ENCODE measurements at places on chromosomes 13 and 19.

- no peak for DNase-seq
Observed at GRCh38 chr13:47146136-47146535, 249.3 kb upstream of the HTR2A start.

DNA sequence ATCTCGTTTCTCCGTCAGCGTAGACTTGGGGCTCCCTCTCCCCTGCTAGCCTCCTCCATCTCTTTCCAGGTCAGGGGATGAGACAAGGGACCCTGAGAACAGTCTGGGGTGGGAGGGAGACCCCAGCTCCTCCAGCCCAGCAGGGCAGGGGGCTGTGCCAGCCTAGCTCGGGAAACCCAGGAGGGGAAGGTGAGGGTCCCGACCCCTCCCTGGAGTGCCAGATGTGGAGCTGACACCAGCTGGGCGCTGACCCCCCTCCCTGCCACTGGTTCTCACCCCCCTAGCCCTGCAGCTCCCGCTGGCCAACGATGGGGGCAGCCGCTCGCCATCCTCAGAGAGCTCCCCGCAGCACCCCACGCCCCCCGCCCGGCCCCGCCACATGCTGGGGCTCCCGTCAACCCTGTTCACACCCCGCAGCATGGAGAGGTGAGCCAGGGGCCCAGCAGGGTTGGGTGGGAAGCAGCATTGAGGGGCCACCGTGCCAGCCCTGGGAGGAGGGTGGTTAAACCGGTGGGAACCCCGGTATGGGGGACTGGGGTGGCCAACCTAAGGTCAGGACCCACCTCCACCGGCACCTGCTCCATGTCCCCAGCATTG, 5.1 kb upstream of the TGFBR3L start:
- no peak for DNase-seq

DNA sequence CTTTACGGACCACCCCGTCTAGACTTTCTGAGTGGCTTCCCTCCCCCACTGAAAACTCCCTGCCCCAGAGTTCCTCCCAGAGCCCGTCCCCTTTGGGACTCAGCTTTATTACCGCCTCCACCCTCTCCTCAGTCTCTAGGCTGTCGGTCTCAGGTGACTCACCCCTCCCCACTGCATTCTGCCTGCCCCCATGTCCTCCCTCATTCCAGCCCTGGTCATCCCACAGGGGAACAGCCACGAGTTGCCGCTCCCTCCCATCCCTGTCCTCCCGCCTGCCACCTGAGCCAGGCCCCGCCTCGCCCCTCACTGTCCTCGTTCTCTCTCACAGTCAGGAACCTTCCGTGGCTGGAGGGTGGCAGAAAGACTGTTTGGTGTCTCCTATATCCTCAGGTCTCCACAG, 57.3 kb downstream of the SMARCA4 start:
- DNase-seq: no peak

DNA sequence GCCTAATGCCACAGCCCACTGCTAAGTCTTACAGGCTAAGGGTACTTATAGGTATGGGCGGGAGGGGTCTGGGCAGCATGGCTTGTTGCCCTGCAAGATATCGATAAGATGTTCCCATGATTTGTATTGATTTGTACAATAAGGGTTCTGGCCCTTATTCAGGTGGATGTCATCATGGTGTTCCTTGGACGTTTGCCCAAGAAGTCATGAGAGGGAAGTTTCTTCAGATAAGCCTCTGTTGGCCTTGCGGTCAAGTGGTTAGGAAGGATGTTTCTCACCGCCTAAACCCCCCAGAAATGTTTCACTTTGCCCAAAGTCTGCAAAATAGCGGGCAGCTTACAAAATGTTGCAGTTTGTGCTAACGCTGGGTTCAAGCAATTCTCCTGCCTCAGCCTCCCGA, 7.3 kb downstream of the PARP4 start:
- no peak for DNase-seq

- no peak for DNase-seq
Observed at GRCh38 chr13:62704875-62705274, 1289.2 kb upstream of the PCDH20 start.

DNA sequence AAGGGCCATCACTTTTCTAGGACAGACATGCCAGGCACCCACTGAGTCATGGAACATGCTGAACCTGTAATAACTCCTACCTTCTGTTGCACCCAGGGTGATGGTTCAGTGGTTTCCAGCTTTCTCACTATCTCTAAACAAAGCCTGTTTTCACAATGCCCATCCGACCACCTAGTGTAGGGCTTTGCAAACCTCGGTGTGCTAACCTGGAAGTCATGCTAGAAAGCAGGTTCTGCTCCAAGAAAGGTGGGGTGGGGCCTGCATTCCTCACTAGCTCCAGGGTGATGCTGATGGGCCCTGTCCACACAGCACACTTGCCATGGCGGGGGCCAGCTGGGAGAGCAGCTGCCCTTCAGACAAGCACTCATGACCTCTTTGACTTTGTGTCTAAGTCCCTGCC, 43.4 kb downstream of the COL4A2 start:
- DNase-seq: no peak

DNA sequence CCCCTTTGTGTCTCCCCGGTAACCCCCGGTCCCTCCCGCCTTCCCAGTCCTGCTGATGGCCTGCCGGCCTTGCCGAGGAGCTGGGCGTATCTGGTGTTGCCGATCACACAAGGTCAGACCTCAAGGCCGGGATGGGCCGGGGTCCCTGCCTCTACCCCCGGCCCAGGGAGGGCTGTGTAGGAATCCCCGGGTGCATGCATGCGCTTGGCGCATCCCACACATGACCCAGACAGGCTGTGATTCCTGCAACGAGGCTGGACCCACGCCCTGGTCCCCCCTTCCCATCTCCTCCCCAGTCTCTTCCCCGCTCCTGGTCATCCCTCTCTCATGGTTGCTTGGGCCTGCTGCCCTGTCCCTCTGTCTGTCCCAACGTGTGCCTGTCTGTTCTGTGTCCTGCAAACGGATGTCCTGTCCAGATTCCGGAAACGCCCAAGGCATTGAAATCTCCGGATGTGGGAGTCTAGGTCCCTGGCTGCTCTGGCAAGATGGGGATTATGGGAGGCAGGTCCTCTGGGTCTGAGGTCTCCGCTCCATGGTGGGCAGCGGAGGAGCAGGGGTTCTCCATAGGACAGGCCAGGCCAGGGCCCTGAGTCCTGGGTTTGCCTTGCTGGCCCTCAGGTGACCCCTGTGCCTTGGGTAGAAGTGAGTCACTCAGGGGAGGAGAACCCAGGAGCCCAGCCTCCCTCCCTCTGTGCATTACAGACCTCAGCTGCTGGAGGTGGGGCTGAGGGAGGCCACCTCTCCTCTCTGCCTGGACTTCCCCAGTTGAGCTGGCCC, 1.6 kb downstream of the PKN1 start:
- DNase-seq: no peak

GRCh38 chr19:40424637-40425449, 949 bp downstream of the SERTAD1 start:
- no peak for DNase-seq

DNA sequence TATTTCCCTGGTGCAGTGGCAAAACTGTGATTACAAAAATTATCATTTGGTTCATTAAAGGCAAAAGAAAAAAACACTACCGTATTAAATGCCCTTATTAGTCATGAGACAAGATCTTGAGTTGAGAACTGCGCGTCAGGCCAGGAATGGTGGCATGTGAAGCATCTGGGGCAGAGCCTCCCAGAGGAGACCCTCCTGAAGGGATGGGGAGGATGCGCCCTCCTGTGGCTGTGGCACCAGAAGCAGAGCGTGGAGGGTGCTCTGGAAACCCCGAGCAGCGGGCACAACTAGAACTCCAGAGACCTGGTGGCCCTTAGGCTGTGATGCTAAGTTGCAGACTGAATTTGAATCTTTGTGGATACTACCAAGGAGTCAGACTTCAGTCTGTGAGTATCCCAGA, 11.5 kb downstream of the CUL4A start:
- no peak for DNase-seq

GRCh38 chr19:41638641-41639081, 11.8 kb upstream of the CEACAM4 start:
- peak; percentile 14 for DNase-seq

- no peak for DNase-seq
Observed at GRCh38 chr13:99009987-99010551, 32.2 kb upstream of the DOCK9 start.

DNA sequence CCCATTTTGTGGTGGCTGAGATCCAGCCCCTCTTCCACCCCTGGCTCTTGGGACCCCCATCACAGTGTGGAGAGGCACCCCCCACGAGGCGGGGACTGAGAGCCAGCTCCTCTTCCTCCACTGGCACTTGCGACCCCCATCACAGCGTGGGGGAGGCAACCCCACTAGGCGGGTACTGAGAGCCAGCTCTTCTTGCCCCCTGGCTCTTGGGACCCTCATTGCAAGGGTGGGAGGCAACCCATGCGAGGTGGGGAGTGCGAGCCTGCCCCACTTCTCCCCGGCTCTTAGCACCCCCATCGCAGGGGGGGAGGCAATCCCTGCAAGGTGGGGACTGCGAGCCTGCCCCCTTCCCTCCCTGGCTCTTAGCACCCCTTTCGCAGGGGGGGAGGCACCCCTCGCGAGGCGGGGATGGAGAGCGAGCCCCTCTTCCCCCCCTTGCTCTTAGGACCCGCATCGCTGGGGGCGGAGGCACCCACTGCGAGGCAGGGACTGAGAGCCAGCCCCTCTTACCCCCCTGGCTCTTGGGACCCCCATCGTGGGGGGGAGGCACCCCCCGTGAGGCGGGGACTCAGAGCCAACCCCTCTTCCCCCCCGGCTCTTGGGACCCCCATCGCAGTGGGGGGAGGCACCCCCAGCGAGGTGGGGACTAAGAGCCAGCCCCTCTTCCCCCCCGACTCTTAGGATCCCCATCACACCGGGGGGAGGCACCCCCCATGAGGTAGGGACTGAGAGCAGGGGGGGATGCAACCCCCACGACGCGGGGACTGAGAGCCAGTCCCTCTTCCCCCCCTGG, 364.6 kb upstream of the SPRY2 start:
- DNase-seq: no peak

GRCh38 chr19:6528544-6529121, 2.2 kb upstream of the TNFSF9 start:
- no peak for DNase-seq

DNA sequence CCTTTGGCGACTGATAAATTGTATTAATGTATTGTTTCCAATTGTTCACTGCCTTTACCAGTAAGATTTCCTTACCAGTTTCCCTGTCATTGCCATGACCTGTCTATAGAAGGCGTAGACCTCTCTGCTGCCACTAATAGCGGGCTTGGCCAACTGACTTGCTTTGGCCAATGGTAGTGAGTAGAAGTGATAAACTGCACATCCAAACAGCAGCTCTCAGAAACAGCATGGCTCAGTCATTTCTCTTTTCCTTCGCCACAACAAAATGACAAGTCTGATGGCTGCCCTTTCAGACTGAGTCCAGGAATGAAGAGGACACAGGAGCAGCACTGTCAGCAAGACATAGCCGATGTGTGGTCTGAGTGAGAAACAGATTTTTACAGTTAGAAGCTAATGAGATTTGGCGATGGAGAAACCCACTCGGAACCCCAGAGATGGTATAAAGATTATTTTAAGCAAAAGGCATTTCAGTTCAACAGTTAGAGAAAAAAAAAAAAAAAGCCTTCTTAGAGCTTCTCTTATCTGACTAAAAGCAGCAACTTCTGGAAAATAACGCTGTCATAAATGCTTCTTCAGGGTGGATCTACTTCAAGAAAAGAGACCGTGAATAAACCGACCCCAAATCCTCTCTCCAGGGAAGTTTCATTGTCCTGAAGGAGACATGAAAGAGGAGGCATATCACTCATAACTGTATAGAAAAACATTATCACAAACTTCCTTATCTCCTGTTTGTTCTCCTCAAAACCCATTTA, 42.0 kb upstream of the TM9SF2 start:
- no peak for DNase-seq

- DNase-seq: no peak
Observed at GRCh38 chr13:108944760-108945159, 315.3 kb downstream of the MYO16 start.

- no peak for DNase-seq
Observed at GRCh38 chr19:19209372-19209771, 2.4 kb upstream of the NCAN start.

DNA sequence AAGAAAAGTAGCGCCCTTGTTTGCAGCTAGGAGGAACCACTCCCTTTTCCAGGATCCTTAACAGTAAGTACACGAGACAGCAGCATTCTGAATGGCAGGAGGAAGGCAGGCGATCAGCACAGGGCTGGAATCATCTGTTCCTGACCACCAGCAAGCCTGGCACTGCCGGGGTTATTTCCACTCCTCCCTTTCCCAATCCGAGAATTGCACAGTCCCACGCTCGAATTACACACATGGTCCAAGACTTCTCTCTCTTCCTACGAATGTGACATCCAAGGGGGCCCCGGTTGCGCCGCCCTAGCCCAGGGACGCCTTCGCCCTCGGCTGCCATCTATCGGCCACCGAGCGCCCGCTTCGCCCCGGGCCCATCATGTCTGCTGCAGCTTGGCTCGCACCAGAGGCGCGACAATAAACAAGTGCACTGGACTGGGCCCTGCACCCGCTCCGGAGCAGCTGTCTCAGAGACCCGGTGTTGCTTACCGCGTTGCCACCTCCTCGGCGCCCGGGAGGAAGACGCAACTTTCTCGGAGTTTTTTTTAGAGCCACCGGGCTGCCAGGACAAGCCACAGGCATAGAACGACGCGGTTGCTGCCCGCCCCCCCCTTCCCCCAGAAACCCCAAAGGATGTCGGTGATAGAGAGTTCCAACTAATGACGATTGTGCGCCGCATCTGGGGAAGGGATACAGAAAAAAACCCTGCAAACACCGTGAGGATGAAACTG, at the start of gene SLITRK5:
Gene SLITRK5 (plus strand): TSS at position 341 of the 722 bp plus-strand sequence. CDS start 4,018 bp downstream, outside the sequence.
- peak; percentile 57 for DNase-seq

DNA sequence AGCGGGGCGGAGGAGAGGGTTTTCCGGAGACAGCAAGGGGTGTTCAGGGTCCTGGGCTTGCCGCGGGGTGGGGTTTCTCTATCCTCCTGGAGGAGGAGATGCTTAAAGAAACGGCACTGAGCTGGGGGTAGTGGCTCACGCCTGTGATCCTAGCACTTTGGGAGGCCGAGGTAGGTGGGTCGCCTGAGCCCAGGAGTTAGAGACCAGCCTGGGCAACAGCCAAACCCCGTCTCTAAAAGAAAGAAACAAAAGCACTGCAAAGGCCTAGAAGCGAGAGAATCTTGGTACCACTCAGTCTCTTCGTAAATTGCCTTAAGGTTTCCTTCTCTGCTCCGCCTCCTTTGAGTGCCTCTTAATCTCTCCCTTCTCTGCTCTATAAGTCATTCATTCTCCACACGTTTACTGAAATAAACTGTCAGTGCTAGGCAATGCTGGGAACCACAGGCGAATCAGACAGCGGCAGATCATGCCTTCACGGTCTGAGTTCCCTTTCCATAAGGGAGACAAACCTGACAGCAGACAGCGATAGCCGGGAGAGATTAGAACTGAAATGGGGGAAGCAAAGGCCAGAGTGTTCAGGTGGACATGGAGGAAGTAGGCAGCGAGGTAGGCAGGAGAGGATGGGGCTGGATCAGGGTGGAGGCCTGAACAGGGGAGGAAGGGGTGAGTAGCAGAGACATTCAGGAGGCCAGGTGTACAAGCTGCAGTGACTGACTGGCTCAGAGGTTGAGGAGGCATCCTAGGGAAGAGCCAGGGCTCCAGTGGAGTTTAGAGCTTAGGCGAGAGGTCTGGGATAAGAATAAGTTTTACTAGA, 580 bp downstream of the EIF3K start:
- no peak for DNase-seq
